Naive thymus-derived CD4-positive, alpha-beta T cell (primary cell): ENCODE measurements at places on chromosomes 5 and 9.

GRCh38 chr5:39076757-39077728 is 2.8 kb upstream of the RICTOR start:
- no peak for DNase-seq

GRCh38 chr9:68781928-68782327 is 76.9 kb downstream of the PIP5K1B start:
- no peak for DNase-seq

DNA sequence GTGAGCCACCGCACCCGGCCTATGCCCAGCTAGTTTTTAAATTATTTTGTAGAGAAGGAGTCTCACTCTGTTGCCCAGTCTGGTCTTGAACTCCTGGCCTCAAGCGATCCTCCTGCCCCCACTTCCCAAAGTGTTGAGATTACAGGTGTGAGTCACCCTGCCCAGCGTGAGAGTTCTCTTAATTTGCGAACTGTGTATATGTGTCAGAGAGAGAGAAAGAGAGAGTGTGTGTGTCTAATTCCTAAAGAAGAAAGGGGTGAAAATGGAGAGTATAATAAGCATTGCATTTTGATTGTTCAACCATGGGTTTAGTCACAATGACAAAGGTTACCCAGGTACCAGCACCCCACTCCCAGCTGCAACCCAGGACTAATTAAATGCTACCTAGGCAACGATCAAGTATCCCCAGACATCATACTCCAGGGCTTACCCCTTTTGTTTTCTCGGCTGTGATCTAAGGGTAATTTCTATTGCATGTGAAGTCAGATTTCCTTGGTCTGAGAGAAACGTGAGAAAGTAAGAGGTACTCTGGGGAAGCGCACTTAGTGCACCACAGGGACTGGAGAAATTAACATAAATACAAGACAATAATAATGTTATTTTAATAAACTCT is 16.6 kb downstream of the MAP1B start:
- DNase-seq = no peak

- no peak for DNase-seq
Measured at GRCh38 chr5:103886826-103887225, 324.2 kb upstream of the NUDT12 start.

DNA sequence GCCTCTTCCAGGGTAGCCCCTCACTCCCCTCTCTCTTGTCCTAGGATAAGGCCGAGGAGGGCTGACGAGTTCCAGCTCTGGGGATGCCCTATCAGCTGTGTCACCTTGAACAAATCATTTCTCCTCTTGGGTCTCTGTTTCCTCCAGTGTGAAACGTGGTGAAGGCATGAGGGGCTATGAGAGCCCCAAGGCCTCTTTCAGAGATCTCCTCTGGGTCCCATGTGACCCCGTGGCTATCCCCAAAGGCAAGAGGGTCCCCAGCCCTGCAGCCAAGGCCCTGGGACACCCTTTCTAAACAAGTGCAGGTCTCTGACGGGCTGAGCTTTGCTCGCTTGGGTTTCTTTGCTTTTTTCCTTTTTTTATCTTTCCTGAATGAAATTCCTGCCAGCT is 25.5 kb upstream of the SPTLC1 start:
- DNase-seq = no peak

DNA sequence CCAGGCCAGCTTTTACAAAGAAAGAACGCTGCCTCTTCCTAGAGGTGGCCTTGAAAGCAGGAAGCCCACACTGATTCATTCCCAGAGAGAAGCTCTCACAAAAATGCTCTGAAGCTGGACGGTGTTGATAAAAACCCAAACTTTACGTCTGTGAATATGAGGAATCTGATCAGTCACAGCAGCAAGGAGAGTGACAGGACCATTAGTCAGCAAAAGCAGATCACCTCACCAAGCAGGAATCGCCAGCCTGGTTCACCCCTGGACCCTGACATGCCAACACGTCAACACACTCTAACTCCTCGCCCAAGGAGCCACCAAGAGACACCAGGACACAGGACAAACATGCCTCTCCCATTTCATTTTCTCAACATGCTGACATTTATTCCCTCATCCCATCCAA is 70.6 kb upstream of the ZNF622 start:
- no peak for DNase-seq

- no peak for DNase-seq
Measured at GRCh38 chr9:126169736-126170135, 156.9 kb upstream of the MVB12B start.

- DNase-seq = no peak
Measured at GRCh38 chr5:76978869-76979268, 26.0 kb downstream of the CRHBP start.

DNA sequence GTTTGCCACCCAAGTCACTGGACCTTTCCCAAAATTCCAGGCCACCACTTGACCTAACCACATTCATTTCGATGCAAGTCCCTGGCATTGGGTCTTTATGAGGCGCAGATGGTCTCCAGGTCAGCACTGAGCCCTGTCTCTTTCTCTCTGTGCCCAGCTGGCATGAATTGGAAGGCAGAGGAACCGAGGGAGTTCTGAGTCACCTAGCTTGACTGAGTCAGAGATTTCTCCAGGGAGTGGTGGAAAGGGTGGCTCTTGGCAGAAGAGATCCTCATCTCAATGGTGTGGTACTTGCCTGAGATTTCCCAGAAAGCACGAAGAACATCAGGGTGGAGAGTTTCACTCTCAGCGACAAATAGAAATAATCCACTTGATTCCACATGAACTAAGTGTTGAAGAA is 43.8 kb downstream of the WDR36 start:
- no peak for DNase-seq

- no peak for DNase-seq
Measured at GRCh38 chr5:38601863-38602298, 45.4 kb upstream of the LIFR start.

GRCh38 chr5:180607861-180608571 is 16.7 kb upstream of the SCGB3A1 start:
- DNase-seq = no peak

DNA sequence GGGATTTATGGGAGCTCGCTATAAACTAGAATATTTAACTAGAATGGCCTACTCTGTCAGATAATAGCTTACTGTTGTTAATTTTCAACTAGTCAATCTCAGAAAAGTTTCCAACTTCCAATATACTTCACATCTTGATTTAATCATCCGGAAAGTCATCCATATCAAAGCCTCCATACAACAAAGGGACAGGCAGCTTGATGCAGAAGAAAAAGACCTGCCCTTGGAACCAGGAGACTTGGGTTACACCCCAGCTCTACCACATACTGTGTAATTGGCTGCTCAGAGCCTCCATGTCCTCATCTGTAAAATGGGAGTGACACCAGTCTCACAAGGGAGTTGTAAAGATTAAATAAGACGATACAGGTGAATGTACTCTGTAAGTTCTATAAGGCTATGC is 1.9 kb downstream of the PTPN3 start:
- DNase-seq = no peak

GRCh38 chr5:139849942-139850341 is 54.3 kb downstream of the PSD2 start:
- DNase-seq = no peak

DNA sequence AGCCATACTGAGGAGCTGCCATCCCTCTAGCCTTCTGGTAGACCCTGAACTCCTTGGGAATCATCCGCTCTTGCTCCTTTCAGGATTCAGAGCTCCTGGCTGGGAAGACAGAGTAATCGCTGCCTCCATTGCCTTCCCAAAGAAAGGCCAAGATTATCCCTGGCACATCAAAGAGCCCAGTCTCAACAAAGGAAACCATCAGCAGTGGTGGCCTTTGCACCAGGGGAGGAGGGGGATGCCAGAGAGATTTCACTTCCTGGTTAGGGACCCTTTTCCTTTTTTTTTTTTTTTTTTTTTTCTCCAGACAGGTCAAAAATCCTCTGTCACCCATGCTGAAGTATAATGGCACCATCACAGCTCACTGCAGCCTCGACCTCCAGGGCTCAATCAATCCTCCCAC is 16.0 kb upstream of the ERGIC1 start:
- no peak for DNase-seq

DNA sequence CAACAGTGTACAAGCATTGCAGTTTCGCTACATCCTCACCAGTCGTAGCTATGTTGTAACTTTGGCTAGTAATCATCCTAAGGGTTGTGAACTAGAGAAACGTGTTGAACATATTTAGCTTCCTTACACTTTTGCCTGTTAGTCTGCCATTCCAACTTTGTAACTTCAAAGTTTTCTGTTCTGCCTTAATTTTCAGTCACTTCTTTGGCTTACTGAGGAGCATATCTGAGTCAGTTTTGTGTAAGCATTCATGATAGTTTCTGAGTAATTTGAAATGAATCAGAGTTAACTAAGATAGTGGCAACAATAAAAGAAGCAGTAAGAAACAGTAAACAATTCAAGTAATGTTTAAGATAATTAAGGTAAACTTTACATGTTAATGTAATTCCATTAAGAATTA is 58.9 kb upstream of the MCCC2 start:
- no peak for DNase-seq

DNA sequence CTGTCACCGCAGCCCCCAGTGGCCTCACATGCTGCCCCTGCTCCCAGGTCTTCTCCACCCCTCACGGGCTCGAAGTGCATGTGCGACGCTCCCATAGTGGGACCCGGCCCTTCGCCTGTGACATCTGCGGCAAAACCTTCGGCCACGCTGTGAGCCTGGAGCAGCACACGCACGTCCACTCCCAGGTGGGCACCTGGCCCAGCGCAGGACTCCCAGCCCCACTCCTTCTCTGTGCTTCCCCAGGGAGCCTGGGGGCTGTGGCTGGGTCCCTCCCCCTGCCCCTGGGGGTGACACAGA is 10.5 kb downstream of the GFI1B start:
- DNase-seq = no peak

- DNase-seq = no peak
Measured at GRCh38 chr5:142106061-142106460, 2.5 kb upstream of the NDFIP1 start.

DNA sequence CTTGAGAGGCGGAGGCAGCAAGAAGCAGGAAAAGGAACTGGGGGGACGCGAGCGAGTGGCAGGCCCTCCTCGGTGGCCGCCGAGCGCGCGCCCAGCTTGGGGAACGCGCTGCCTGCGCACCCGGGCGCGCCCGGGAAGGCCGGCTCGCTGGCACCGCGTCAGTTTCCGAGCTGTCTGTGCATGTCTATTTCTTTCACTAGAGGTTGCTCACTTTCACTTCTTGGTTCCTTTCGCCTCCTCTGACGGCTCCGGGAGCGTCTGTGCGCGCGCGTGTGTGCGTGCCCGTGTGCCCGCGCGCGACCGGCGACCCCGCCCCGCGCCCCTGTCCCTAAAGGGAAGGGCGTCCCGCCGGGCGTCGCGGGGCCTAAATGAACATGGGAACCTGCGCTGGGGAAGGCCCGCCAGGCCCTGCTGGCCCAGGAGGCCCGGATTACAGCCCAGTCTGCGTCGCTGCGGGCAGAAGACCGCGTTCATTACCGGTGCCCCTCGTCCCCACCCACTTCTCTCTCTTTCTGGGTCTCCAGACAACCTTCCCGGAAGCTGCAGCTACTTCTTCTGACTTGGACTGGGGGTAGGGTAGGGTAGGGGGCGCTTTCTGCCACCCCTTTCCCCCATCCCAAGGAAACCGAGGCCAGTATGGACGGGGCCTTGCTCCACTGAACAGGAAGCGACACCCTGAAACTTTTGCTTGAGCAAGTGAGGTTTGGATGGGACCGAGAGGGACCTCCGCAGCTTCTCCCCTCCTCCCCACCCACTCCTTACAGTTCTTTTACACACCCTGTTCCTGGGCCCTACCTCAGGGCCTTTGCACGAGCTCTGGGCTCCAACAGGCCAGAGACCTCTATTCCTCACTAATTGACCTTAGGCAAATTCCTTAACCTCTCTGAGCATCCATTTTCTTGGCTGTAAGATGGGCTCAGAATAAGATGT is 205.8 kb upstream of the IER5L start:
- DNase-seq = peak; percentile 79

DNA sequence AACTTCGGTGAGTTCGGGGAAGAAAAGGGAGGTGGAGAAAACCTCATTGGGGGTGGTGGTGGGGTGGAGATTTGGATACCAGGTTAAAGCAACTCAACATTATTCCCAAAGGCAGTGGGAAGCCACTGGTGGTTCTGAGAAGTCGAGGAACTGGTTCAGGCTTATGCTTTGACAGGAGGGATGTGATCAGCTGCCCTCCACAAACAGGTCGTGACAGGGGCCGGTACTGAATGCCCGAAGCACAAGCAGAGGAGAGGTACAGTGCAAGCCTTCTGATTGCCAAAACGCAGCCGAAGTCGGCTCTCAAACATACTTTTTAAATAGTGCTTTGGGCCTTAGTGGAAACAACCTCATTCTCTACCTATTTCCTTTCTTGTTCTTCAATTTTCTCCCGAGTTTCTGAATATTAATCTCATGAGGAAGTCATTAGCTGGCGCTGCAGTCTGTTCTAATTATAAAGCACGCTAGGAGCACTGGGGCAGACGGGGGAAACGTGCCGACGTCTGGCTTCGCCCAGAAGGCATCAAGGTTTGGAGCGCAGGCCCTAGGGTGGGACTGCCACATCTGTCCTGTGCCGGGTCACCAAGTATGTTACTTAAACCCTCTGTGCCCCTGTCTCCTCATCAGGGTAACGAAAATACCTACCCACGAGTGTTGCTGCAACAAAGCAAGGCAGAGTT is 27.3 kb downstream of the SHB start:
- DNase-seq = no peak
